ENCODE measurements at places on chromosomes 2 and 18. TPM values are rescaled to one million over a fixed set of nuclear protein-coding genes. Genes with fewer than 3 reads are reported as not detected.
A peak's percentile ranks its signal among the peaks of the same experiment; 100 is the strongest.

Gene CRYBA2
- not detected for total RNA-seq

Gene LDLRAD4
- total RNA-seq, result not detected

Gene TLX2
- not detected for total RNA-seq

Gene FOXI3
- not detected for total RNA-seq

Gene DLGAP1
- total RNA-seq, result 0.22 TPM

Gene KCNIP3
- total RNA-seq, result 11.9 TPM

Gene QPCT
- 37.4 TPM for total RNA-seq

Gene GATA6
- 17.6 TPM for total RNA-seq

Gene STAT4
- 1.5 TPM for total RNA-seq

Gene DYNAP
- total RNA-seq, result not detected

Gene CDK15
- 1.3 TPM for total RNA-seq

Gene ME2
- 32.2 TPM for total RNA-seq

Gene MDH1B
- 0.25 TPM for total RNA-seq

Gene SOWAHC
- total RNA-seq, result 43.6 TPM

Gene ANKRD30B
- total RNA-seq, result not detected

DNA sequence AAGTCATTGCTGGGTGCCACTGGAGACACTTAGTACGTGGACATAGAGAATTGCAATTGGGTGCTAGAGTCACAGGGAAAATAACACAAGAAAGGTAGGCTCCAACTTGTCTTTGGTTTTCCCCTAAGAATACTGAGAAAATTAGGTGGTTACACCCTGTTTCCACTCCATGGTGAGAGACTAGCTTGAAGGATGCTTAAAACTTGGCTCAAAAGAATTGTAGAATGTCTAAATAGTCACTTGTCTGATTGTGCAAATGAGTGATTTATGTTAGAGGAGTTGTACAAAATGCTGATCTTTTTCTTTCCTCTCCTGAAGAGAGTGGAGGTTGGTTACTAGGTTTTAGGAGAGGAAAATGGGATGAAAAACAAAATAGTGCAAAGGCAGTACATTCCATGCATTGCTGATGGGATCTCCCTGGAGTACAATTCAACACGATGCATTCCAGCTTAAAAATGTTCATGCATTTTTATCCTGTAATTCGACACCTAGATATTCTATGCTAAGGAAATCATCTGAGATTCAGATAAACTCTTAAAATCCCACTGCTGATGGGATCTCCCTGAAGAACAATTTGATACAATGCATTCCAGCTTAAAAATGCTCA, 2.2 kb upstream of the SERPINB12 start:
- DNase-seq, result peak; percentile 47

DNA sequence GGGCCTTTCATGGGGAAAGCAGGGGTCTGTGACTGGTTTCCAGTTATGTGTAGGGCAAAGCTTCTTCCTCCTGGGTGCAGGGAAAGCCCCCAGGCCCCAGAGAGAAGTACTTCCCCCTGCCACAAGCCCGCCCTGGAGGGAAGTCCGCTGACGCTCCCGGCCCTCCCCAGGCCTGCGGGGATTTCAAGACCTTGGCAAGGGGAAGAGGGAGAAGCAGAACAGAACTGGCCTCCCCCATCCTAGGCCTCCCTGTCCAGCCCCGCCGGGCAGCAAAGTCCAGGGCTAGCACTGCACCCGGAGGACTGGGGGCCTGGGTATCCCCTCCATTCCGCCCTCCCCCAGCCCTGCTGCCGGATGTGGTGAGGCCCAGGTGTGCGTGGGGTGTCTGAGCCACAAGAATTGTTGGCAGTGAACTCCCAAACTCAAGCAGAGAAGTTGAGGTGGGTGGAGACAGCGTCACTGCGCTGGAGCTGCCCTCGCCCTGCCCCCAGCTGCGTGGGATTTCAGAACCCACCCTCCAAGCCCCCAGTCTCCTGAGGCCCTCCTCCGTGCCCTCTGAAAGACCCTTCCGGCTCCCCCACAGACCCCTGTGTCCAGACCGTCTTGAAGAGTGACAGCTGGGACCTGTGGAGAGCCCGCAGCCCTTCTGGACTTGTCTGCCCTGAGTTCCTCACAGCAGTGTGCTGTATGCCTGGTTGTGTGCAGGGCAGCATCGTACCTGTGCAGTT, 1.1 kb upstream of the DUSP2 start:
- DNase-seq, result no peak

GRCh38 chr2:127594116-127594591, 51.8 kb upstream of the GPR17 start:
- DNase-seq, result no peak

GRCh38 chr18:21820033-21820810, 79.6 kb downstream of the MIB1 start:
- DNase-seq, result peak; percentile 51

GRCh38 chr2:240277807-240278522, 137.5 kb upstream of the OTOS start:
- no peak for DNase-seq

DNA sequence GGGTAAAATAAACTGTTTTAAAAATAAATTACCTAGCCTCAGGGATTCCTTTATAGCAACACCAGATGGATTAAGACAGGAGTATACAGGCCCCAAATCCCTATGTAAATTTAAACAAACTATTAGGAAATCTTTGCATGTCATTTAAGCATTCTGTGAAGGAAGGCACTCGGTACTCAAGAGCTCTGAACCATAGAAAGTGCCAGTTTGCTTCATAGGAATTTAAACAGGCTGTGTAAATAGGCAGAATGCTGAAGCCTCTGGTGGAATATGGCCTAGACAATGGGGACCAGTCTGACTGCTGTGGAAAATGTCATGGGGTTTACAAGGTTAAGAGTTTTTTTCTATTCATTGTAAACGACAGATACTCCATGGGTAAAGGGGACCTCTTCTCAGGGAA, 377.4 kb downstream of the DLGAP1 start:
- DNase-seq, result no peak

DNA sequence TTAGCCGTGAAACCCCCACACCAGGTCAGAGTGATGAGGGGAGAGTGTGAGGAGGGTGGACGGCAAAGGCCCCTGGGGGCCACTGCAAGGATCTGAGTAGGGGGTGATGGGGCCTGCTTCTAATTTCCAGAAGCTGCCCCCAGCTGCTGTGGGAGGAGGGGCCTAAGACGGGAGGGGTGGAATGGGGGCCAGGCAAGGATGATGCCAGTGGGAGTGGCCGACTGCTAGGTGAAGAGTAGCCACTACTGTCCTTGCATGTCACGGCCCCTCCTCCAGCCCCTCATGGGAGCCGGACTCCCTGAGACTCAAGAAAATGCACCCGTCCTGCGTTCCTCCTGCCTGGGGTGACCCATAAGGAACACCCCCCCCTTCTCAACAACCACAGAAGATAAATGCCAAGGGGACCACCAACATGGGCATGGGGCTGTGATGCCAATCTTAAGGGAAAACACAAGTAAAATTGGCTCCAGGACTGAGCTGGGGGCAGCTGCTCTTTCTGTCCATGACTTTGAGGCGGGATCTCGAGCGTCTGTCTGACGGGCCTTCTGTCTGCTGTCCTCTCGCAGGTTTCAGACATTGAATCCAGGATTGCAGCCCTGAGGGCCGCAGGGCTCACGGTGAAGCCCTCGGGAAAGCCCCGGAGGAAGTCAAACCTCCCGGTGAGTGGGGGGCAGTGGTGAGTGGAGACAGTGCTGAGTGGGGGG, 24.2 kb upstream of the PRLH start:
- DNase-seq, result no peak

- DNase-seq, result no peak
Measured at GRCh38 chr2:240628507-240628807, 3.2 kb downstream of the GPR35 start.

DNA sequence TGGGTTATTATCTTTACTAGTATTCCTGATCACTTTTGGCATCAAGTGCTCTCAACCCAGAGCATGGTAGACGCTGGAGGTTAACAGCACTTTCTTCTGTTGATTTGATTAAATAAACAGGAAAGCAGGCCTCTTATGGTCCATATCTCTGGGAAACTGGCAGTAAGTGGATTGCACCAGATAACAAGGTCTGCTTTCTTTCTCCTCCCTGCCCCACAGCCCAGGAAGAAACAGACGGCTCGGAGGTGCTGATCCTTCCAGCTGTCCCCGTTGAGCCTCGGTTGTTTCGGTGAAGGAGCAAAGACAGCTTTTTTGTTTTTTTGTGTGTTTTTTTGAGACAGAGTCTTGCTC, 100.8 kb upstream of the KCTD1 start:
- no peak for DNase-seq

GRCh38 chr2:78293768-78294167, 731.7 kb upstream of the REG3G start:
- DNase-seq, result no peak

GRCh38 chr2:96092951-96093350, 23.4 kb downstream of the ADRA2B start:
- DNase-seq, result no peak

GRCh38 chr2:84417453-84418145, 41.5 kb downstream of the SUCLG1 start:
- peak; percentile 50 for DNase-seq

GRCh38 chr2:168596881-168597655, 141.0 kb downstream of the CERS6 start:
- DNase-seq, result peak; percentile 16

GRCh38 chr2:148966438-148966758, 72.1 kb upstream of the LYPD6B start:
- DNase-seq, result no peak

GRCh38 chr2:123971564-123972318, 53.3 kb upstream of the CNTNAP5 start:
- DNase-seq, result no peak

DNA sequence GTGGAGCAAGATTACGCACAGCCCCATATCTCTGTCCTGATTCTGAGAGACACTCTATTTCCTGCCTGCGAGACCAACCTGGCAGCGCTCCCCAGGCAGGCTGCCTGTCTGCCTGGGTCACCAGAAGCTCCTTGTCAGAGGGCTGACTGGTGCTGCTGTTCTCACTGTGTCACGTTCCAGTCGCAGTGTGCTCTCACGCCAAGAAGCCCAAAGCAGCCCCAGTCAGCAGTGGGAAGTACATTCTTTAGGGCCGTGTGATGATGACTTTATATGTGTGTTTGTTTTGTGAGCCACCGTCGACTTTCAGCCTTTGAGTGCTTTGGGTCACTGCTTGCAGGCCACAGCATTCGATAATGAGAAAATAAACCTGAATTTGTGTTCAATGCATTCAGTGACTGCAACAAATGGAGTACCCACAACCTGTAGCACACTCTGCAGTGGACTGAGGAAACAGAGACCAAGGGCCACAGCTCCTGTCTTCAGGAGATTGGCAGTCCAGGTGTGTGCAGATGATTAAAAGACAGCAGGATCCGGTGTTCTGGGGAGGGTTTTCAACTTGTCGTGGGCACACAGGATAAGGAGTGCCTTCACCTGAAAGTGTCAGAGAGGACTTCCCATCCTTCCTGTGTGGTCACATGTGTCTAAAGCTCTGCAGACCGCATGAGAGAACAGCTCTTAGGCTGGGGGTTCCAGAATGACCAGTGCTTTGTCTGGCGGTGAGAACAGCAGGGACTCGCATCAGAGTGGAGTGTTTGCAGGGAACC, 4.8 kb downstream of the TNFRSF11A start:
- DNase-seq, result peak; percentile 92

DNA sequence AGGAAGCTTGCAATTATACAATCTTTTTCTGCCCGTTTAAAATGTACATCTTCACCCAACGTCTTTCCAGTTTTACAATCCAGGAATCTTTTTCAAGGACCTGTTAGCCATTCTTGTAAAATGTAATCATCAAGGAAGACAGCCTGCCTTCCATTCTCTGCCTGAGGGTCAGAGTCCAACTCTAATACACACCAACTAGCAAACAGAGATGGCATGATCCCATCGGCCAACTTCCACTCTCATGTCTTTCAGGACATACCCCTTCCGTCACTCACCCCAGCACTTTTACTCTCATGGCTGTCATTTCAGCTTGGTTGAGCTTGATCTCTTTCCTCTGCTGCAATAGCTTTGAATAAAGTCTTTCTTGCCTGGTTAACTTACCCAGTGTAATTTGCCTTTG, 172.5 kb upstream of the NETO1 start:
- no peak for DNase-seq

DNA sequence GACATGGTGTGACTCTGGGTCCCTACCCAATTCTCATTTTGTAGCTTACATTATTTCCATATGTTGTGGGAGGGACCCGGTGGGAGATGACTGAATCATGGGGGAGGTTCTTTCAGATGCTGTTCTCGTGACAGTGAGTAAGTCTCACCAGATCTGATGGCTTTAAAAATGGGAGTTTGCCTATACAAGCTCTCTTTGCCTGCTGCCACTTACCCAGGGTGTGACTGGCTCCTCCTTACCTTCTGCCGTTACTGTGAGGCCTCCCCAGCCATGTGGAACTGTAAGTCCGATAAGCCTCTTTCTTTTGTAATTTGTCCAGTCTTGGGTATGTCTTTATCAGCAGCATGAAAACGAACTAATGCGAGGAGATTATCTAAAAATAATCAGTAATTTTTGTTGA, 1683.2 kb upstream of the SLC39A10 start:
- no peak for DNase-seq

GRCh38 chr2:206873423-206873822, 65.9 kb upstream of the CPO start:
- no peak for DNase-seq

- DNase-seq, result no peak
Measured at GRCh38 chr18:26519114-26519513, 29.2 kb downstream of the KCTD1 start.

DNA sequence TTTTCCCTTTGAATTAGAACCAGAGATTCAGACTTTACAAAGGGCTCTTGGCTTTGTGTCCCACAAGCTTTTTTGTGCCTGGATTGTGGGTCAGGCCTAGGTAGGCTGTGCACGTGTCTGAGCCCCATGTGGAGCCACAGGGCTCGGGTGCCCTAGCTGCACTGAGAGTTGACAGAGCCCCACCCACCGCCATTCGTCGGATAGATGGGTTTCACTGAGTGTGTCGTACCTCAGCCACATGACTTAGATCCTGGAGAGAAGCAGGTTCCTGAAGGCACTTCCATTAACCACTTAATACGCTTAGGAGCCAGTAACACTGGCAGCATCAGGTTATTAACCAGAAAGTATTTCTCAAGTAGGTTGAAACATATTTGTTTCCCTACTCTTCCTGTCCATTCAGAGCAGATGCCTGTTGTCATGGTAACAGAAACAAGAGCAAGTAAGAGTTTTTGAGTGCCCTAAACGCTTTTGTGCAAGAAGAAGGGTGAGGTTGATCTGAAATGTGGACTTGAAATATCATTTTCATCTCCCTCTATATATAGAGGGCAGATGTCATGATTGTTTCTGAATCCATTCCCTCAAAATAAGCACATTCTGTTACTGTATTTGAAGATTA, 30.0 kb downstream of the ADCYAP1 start:
- no peak for DNase-seq
